ENCODE measurements at places on chromosomes 3 and 15.

DNA sequence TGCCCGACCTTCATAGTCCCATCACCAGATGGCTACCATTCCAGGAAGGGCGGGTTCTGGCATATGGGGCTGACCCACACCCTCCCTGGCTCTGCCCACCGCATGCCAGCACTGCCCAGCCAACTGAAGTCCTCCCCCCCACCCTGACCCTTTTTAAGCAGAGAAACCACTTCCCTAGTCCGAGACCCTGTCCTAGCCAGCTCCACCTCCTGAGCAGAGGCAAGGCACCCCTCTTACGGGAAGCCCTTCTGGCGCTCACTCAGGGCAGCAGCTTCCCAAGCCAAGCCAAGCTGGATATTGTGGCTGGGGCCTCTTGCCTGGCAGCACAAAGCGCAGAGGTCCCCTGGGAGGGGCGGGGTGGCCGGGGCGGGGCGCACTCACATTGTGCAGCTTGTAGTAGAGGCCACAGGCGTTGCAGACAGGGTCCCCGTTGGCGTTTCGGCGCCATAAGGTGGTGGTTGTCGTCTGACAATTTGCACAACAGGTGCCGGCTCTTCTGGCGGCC lies 11.5 kb downstream of the GATA2 start:
- no peak for DNase-seq

DNA sequence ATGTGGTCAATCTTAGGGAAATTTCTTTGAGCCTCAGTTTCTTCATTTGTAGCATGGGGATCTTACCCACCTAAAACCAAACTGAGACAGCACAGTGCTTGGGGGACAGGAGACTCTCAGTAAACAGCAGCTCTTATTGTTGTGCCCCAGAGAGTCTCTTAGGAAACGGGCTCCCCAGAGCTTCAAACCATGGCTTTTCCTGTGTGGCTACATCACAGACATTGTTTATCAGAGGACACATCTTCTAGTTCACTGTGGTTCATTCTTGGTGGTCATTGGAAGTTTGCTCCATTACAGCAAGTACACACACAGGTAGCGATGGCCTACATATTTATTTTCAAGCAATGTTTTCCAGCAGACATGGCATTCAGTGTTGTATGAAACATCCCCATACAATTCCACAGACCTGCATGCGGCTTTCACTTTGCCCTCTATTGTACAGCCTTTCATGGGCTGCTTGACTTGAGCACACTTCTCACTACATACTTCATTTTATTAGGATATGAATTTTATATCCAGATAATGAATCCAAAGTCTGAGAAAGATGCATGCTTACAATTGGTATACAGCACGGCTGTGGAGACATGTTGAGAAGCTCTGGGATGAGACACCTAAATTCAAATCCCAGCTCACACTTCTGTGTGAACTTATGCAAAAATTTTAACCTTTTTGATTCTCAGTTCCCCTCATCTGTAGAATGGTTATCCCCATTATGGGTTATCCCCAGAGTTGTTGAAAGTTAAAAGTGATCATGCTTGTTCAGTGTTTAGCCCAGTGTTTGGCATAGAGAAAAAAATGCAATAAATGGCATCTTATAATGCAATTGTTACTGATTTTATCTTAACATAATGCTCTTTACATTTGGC lies 84.8 kb upstream of the ICE2 start:
- DNase-seq = no peak

DNA sequence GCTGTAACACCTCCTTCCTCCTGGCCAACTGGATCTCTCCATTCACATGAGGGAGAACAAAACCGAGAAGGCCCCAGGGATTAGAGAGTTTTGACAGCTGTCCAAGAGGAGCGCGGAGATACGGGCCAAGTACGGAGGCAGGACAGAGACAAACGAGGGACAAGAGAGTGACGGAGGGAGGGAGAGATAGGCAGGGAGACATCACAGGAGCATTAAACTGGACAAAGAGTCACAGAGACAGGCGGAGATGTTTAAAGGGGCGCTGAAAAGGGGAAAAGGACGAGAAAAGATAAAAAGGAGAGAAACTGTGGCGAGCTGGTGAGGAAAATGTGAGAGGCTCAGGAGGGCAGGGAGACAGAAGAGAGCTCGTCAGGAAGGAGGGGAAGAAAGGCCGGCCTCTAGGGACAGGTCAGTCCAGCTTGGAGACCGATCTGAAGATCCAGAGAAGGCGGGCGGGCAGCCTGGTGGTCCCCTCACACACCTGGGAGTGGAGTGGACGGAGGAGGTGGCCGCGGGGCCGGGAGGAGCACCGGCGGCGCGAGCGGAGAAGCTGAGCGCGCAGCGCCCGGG lies 40.5 kb upstream of the ROPN1 start:
- no peak for DNase-seq

GRCh38 chr3:192819001-192819569 lies 91.7 kb upstream of the FGF12 start:
- DNase-seq = no peak

DNA sequence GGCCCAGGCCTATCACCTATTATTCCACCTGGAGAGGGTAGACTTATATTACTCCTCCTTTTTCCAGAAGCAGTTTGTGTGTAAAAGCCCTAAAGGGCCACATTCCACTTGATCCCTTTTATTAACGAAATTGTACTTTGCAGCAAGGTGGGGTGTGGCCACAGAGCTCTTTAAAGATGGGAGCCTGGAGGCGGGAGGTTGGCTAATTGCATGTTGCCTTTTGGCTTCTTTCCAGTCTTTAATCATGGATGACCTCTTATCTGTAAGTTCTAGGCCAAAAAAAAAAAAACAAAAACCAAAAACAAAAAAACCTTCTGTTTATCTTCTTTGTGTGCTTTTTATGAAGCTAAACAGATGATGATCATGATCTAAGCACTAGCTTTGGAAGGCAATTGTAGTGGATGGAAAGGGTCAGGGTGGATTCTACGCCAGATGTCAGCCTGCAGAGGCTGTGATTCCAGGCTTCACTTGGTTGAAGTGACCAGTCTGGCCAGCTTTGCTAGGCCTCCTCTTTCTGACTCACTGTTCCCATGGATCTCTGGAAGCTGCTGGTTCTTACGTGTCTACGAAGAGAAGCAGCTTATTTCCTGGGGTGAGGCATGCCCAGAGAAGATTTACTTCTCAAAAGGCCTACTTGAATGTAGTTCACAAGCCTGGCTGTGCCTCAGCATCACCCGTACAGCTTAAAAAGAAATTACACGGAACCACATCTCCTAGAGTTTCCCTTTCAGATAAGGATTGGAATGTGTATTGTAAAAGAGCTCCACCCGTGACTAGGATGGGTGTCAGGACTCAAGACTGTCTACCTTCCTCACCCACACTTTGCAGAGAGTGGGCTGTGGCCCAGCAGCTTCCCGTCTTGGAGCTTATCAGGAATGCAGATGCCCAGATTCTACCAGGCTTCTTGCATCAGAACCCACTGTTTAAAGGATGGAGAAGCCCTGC lies 330.9 kb upstream of the C2CD4B start:
- no peak for DNase-seq

DNA sequence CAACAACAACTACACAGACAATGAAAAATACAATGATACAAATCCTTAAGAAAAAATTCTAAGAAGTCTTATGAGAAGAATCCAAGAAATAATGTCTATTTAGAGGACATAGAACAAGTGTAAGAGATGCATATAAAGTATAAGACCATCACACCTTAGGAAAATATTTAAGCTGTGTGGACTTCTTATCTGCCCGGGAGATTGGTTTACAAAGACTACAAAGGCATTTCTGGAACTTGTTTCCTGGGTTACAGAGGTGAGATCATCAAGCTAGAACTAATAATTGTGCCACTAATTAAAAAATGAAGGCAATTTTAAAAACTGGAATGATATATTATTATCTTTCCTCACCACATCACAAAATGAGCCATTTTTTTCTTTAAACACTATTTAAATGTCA lies 507.1 kb downstream of the GRM7 start:
- no peak for DNase-seq

- DNase-seq = no peak
Observed at GRCh38 chr15:70318594-70319465, 221.1 kb upstream of the TLE3 start.

DNA sequence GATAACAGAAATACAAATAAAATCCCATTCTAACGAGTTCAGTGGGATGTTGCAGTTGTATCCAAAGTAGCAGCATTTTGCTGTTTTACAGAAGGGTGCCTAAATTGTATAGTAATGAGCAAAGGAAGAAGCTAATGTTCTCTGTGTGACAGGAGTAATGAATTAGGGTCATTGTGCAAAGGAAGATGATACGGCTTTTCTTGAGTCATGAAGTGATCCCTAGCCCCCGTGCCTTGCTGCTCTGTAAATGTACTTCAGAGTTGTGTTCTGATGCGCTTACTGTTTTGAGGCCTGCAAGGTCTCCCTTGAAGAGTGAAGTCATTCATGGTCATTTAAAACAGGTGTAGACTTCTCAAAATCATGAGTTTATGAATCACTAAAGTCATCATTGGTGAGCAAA lies 37.9 kb downstream of the ATP1B3 start:
- DNase-seq = no peak

DNA sequence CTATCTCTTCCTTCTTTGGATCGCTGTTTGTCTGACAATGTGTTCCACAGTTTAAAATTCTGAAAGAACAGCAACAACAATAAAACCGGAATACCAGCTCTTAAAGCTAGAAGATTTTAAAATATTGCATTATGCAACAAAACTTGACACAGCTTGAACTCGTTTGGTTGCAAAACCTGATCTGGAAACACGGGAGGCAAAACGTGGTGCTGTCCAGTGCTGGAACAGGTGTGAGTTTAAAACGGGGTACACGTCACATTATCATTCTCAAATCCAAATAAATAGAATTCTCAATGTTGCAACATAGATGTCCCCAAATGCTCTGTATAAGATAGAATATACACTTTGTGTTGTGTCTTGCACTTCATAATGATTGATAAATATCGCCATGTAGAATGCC lies 110.9 kb upstream of the LYSMD4 start:
- DNase-seq = no peak

- no peak for DNase-seq
Observed at GRCh38 chr3:101038393-101038792, 45.2 kb upstream of the ABI3BP start.

DNA sequence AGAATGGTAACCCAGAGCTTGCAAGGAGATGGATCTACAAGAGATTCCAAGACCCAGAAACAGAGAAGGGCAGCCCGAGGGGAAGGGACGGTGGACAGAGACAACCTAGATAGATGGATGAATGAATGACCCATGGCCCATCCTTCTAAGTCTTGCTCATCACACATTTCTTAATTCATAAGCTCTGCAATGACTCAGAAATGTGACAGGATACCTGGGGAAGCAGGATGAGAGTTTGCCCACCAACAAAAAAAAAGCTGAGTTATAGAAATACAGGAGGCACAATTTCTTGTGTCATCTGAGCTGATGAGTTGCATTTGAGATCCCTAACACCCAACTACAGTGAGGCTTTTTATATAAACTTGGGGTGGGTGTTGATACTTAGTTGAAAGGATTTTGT lies 76.6 kb downstream of the CNTN3 start:
- DNase-seq = no peak

DNA sequence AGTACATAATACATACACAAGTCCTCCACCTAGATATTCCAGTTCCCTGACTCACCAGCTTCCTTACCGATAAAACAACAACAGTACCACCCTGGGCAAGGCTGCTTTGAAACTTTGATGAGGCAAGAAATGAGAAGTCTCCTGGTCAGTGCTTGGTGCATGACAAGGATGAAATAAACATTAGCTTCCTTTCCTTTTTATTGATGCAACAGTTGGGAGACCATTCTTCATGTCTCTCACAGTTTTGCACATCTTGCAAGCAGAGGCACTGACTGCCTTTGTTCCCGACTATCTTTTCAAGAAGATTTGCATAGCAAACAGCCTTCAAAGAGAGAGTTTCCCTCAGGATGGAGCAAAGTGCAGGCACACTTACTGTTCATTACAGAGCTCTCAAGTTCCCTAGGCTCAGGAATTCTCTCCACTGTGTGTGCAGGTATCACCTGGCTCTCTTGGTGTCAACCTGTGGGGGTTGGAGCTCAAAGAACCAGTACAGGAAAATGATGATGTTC lies 65.2 kb downstream of the MYLK start:
- DNase-seq = no peak

GRCh38 chr3:194277786-194278130 lies 73.4 kb downstream of the CPN2 start:
- no peak for DNase-seq

DNA sequence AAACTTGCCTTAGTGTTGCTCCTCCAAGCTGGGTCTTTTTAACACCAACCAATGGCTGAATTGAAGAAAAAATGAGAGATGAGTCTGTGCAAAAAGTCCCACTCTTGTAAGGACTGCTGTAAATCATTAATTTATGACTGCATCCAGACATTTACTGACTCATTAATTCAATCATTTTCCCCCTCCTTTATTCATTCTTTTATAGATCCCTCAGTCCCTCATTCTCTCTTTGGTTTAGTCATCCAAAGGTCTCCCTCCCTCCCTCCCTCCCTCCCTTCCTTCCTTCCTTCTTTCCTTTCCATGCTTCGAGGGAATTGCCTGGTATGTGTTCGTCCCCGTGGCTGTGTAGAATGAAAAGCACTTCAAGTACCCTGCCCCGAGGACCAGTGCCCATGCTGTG lies 35.3 kb upstream of the MRPS22 start:
- DNase-seq = no peak

GRCh38 chr3:42007785-42008184 lies 45.9 kb upstream of the ULK4 start:
- no peak for DNase-seq

DNA sequence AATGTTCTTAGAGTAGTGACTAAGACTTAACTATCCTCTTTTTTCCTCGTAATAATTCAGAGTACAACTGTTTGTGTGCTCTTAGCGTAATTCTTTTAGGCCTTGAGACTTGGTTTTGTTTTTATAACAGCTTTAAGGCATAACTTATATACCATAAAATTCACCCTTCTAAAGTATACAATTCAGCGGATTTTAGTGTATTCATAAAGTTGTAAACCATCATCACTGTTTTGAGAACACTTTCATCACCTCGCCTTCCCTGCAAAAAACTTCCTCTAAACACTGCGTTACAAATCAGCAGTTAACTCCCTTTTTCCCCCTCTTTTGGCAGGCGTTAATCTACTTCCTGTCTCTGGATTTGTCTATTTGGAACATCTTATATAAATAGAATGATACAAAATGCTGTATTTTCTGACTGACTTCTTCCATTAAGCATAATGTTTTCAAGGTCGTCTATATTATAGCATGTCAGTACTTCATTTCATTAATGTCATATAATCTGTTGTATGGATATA lies 18.7 kb downstream of the DNAJC13 start:
- DNase-seq = no peak

- no peak for DNase-seq
Observed at GRCh38 chr3:12969486-12969885, 103.7 kb downstream of the IQSEC1 start.

- no peak for DNase-seq
Observed at GRCh38 chr15:90887037-90887481, 2.8 kb downstream of the FES start.

Measured in stimulated activated CD8-positive, alpha-beta memory T cell treated with anti-CD3 and anti-CD28 coated beads, Interleukin-4, amount 100 ng/mL, for 4 hours (primary cell).